ENCODE measurements at places on chromosomes 7 and 10.
A peak's percentile ranks its signal among the peaks of the same experiment; 100 is the strongest.

DNA sequence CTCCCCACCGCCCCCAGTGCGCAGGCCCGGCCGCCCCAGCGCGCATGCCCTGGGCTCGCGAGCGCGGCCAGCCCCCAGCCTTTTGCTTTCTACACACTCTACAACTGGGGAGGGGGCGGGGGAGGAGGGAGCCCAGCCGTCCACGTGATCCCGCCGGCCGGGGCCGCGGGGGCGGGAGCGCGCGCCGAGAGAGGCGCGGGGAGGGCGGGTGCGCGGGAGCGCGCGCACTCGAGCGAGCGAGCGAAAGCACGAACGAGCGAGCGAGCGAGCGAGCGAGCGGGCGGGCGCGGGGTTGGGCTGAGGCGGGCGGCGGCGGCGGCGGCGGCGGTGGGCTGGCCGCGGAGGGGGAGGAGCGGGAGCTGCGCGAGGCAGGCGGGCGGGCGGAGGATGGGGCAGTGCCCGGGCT, at the start of gene AUTS2:
TSS of gene AUTS2 (plus strand) at position 395 of the 406 bp plus-strand sequence. CDS start 1,179 bp downstream, outside the sequence.
- peak; percentile 27 for DNase-seq

DNA sequence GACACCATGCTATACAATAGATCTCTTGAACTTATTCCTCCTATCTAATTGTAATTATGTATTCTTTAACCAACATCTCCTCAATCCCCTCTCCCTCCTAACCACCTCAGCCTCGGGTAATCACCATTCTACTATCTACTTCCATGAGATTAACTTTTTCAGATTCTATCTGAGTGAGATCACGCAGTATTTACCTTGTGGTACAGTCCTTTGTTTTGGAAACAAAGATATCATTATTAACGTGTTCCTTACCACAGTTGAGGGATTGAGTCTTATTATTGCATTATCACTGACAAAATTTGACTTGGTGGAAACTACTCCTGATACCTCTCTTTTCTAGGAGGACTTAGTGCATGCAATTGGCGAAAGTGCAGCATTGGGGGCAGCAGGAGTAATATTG, 26.0 kb upstream of the HYAL4 start:
- DNase-seq, result no peak

DNA sequence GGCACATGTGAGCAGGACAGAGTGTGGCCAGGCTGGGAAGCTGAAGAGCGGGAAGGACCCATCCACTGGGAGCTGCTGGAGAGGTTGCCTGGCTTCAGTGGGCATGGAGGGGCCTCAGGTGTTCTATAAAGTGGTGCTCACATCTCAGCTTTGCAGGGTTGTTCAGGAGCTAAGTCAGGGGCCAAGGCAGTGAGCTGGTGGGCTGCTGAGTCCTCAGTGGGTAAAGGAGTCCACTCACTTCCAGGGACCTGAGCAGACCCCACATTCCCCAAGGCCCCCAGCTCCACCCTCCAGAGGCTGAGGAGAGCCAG, 28.8 kb upstream of the C10orf53 start:
- DNase-seq, result no peak

DNA sequence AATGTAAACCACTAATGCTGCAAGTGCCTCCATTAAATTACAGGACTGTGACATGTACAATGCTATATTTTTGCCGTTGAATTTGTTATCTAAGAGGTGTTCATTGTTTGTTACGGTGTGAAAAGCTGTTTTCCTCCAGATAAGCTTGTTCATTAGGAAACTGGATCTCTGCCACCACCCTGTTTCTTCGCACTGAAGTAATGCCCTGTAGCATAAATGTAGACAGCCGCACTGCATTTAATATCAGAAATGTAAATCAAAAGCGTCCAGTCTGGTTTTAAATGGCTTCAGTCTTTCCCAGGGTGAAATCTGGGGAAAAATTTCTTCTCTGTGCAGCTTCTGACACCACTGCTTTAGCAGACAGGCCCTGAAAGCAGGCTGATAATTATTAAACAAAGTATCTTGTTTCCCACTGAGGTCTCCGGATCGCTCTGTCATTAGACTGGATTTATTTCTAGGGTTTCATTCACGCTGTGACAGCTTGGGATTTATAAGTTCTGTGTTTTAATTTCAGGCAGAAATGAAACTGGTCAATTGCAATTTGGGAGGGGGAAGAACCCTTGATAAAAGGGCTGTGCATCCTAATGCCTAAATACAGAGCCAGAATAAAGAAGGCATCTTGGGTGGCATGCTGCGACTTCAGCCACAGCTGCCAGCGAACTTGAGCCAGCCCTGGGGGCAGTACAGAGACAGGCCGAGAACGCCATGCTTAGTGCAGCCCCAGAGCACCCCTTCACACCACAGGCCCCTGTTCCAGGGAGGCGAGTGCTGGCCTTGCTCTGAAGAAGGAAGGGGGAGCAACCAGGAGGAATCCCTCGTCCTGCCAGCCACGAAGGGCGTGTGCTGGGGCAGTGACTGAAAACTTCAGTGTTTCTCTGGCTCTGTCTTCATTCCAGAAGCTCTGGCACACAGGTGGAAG, 547.7 kb upstream of the GALNT17 start:
- no peak for DNase-seq

DNA sequence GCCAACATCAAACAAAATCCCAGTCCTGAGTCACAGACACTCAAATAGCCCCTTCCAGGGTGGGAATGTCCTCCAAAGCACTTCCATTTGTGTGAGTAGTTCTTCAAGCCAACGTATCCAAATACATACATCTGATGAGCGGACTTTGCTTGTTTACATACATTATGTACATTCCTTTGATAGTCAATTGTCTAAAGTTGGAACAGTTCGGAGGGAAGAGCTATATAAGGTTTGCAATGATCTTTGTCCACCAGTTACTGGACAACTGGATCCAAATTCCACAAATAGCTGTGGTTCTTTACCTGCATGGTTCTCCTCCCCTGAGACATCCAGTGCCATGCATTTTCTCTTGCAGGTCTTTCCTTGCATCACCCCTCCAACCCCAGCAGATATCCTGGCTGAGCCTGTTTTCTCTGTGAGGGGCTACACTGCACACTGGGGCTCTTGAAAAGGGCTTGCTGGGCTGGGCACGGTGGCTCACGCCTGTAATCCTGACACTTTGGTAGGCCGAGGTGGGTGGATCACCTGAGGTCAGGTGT, 4.7 kb upstream of the MGMT start:
- no peak for DNase-seq

- no peak for DNase-seq
These were observed 65.6 kb downstream of the POM121L12 start for GRCh38 chr7:53101026-53101425.

- no peak for DNase-seq
These were observed 113.9 kb downstream of the DNAJC1 start for GRCh38 chr10:21889477-21890275.

DNA sequence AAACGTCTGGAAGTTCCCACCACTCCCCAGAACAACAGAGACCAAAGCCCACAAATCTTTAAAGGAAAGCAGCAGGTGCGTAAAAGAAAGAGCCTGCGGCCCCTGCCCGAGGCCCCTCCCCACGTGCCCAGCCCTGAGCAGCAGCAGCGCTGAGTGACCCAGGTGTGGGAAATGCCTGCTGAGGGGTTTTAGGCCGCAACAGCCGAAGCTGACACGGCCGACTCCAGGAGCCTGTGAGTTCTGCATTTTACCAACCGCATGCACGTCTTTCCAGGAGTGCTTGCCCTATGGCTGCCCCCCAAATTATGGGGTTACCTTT, 1.6 kb upstream of the KNDC1 start:
- DNase-seq, result no peak

DNA sequence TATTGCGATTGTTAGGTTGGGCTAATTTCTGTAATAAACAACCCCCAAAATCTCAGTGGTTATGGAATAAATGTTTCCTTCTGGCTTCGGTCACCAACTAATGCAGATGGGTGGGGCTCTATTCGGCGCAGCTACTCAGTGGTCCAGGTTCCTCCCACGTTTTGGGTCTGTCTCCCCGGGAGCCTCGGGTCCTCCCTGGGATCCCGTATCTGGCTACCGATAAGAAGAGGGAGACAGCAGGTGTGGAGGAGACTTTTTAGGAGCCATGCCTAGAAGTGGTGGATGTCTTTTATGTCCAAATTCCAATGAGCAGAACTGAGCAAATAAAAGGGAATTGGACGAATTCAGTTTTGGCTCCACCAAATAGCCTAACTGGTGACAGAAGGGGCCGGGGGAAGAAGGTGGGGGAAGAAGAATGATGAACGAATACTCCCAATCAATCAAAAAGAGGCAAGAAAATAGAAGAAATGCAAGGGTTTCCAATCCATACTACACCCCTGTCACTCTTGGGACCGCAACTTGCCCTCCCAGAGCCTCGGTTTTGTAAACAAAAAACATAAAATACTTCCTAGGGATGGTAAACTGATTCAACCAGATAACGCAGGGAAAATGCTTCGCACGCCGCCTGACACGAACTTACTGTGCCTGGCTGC, 498 bp upstream of the C10orf53 start:
- DNase-seq, result no peak

DNA sequence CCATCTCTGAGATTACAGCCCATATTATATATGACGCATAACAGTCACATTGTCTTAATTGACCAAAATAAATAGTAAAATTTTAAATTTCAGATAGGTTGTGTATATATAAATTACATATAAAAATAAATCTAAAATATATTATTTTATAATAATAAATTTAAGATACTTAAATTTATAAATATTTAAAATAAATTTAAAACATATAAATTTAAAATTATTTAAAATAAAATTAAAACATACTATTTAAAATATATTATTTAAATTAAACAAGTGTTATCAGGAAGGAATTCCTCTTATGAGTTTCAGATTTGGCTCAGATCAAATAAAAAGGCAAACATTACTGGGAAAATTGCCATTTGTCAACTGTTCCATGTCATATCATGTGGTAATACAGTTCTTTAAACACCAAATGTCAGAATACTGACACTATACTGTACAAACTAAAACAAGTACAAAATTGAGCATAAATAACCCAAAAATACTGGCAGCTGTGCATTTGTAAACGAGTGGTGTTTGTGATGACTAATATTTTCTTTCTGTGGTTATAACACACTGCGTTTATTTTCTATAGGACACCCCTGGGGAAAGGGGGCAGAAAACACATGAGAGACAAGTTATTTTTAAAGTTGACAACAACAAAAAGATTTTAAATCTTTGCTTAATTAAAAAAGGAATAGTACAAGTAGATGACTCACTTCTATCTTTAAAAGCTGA, 71.3 kb upstream of the DGKB start:
- DNase-seq, result no peak

GRCh38 chr7:1938788-1939433, 268.8 kb downstream of the ELFN1 start:
- no peak for DNase-seq

DNA sequence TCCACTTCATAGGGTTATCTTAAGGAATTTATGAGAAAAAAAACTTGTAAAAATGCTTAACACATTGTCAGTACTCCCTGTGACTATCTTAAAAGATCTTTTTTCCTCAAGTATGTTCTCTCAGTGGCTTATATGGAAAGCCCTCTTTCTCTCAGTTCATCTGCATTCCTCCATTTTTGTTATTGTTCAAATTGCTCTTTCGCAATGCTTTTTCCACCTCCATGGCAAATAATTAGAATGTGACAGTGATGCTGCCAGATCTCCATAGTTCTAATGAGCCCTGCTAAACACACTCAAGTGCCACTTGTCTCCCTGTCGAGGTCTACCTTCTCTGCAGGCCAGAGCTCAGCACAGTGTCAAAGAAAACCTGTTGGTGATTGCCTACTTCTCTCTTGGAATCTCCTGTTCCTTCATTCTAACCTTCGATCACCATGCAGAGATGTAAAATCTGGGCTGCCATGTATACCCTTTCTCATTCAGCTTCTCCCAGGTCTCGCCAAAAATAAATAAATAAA, 37.2 kb upstream of the ABCB5 start:
- no peak for DNase-seq

- no peak for DNase-seq
These were observed 155.6 kb downstream of the RAPGEF5 start for GRCh38 chr7:22201186-22201880.

DNA sequence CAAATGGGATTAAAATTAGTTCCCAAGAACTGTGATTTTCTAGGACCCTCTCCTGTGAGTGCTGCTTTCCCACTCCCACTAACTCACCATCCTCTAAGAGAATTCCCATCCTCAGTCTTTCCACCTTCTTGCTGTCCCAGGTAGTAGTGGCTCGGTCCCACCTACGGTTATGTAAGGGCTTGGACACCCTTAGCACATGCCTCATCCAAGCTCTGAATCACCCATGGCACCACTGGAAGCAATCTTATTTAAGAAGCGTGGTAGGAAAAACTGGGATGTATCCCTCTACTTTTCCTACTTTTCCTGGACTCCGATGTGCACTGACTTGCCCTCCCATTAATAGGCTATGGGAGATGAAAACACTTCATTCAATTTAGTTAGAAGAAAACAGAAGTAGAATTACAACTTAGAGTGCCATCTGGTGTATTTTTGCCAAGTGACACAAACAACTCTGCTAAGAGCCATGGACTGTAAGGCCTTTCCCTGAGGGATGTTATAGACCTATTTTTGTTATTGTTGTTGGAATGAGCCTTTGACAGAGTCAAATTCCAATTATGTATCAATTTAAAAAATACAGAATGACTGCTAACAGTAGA, 13.7 kb upstream of the ANKRD22 start:
- DNase-seq, result no peak

- no peak for DNase-seq
These were observed 95.2 kb downstream of the GALNT17 start for GRCh38 chr7:71227126-71227525.

DNA sequence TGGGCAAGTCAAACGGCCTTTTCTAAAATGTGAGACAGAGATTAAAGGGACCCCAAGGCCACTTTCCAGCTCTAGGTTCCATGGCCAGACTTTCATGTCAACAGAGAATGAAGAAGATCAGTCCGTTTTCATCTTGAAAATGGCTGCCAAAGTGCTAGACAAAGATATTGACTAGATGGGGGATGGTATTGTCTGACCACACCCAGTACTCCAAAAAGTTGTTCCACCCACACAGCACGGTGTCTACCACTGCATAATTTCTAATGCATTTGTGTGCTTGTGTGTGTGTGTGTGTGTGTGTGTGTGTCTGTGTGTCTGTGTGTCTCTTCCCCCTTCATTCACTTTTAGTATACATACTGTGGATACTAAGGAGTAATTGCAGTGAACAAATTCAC, 1.3 kb downstream of the COL1A2 start:
- DNase-seq, result no peak

GRCh38 chr7:92504563-92504962, 23.8 kb downstream of the PEX1 start:
- no peak for DNase-seq

DNA sequence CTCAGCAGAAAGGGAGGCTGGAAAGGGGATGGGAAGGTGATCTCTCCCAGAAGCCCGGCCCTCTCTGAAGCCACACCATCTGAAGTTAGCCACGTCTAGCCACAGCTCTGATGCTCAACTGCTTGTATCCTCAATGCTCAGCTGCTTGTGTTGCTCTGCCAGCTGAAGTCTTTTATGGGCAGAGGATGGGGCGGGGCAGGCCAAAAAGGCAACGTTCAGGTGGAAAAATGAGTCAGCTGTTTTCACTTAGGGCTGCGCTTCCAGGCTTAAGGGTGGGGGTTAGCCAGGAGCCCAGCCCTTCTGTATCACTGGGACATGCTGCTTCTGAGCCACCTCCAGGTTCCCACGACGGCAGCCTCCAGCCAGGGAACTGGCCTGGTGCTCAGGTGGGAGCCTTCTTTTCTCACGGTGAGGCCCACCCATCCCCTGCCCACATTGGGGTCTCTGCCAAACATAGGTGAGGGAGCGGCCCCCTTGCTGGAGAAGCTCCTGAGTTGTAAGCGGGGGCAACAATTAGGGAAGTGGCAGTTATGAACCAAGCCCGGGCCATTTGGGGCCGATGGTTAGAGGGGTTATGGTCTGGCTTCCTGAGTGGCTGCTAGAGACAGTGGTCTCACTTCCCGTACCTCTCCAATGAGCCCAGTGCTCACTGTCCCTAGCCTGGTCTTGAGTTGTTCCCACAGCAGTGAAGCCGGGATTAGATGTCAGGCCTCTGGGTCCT, 44.9 kb upstream of the CNPY1 start:
- DNase-seq, result no peak

All from stimulated activated CD4-positive, alpha-beta T cell treated with anti-CD3 and anti-CD28 coated beads, TNF-alpha, amount 100 ng/mL, for 4 hours (primary cell).